ENCODE measurements at places on chromosomes 16 and 17. TPM values are rescaled to one million over a fixed set of nuclear protein-coding genes. Genes with fewer than 3 reads are reported as not detected.

Gene ZSCAN10
- total RNA-seq: not detected

Gene PRR35
- not detected for total RNA-seq

Gene NF1
- total RNA-seq: 52.6 TPM

Gene RHBDL3
- not detected for total RNA-seq

Gene OTOA
- total RNA-seq: not detected

Gene CCDC200
- not detected for total RNA-seq

Gene TEX19
- total RNA-seq: not detected

GRCh38 chr17:7208027-7208571 lies 11.5 kb downstream of the DLG4 start:
- no peak for DNase-seq
- peaks cover 40% of the 10 kb centered on the region for H3K4me1 ChIP-seq
- no peak overlapping the region for H3K27ac ChIP-seq
- H3K36me3 ChIP-seq: peaks cover 7% of the 10 kb centered on the region
- H3K4me3 ChIP-seq: no peak overlapping the region

DNA sequence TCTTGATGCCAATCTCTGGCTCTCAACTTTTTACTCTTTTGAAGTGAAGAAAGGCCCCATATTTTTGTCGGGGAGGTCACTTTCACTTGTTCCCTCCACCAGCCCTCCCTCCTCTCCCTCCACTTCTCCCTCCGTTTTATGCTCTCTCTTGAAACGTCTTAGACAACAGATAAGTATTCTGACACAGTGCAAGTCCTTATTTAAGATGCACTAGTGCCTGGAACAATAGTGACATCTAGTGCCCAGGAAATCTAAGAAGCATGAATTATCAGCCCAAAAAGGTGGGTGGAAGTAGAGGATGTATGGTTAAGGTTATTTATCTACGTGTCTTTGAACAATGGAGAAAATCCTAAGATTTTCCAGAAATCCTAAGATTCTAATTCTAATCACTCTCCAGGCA lies 17.9 kb downstream of the PSME3IP1 start:
- peaks cover 22% of the 10 kb centered on the region for H3K36me3 ChIP-seq
- H3K4me1 ChIP-seq: no peaks in the 10 kb centered on the region
- H3K27ac ChIP-seq: no peak overlapping the region
- DNase-seq: peak; percentile 71
- no peaks in the 10 kb centered on the region for H3K27me3 ChIP-seq

GRCh38 chr17:73318836-73319235 lies 7.0 kb upstream of the CDC42EP4 start:
- peaks cover 8% of the 10 kb centered on the region for H3K27me3 ChIP-seq
- no peak overlapping the region for H3K27ac ChIP-seq
- H3K4me3 ChIP-seq: no peak overlapping the region
- H3K36me3 ChIP-seq: no peaks in the 10 kb centered on the region

- H3K27me3 ChIP-seq: no peaks in the 10 kb centered on the region
- H3K27ac ChIP-seq: no peak overlapping the region
- no peak for DNase-seq
- no peaks in the 10 kb centered on the region for H3K4me1 ChIP-seq
These were observed 9.8 kb downstream of the GABARAPL2 start for GRCh38 chr16:75575958-75576357.

- H3K27me3 ChIP-seq: peaks cover 6% of the 10 kb centered on the region
- peak overlapping the region; percentile 93 for H3K4me3 ChIP-seq
- no peak for DNase-seq
These were observed 2.5 kb downstream of the TAX1BP3 start for GRCh38 chr17:3665834-3666233.

GRCh38 chr16:85002099-85002541 lies 9.2 kb downstream of the ZDHHC7 start:
- peak overlapping the region; percentile 60 for H3K4me3 ChIP-seq
- peaks cover 86% of the 10 kb centered on the region for H3K4me1 ChIP-seq
- peaks cover 33% of the 10 kb centered on the region for H3K36me3 ChIP-seq

DNA sequence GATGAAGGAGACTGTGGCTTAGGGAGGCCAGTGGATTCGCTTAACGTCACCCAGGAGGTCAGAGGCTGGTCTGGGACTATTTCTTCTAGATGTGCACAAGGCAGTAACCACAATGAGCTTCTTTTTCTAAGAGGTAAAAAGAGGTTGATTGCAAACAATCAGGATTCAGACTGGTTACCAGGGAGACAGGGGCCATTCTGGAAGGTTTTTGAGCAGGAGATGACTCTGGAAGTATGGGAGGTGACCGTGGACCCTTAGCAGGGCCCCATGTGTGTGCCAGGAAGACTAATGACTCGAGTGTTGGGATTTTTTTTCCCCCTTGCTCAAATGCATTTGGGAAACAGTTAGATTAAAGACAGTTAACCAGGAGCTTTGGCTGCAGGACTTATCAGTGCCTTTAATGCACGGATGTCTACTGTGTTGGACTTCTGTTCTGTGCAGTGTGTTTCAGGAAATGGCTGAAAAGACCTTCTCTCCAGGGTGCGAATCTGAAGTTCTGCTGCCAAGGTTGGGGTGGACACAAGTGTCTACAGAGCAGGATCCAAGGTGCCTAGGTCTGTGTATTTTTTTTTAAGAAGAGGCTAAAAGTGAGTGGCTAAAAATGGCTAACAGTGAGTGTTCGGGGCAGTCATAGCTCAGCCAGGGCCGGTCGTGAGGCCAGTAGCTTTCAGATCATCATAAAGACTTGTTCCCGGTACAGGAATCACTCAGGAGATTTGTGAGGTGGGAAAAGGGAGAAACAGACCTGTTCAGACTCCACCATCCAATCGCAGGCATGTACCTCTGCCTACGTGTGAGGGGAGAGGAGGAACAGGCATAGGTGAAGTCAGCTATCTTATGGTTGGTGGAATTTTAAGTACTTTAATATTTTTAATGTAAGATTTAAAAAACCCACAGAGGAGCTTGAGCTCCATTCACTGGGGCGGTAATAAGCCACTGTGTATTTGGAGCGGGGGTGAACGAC lies 82.3 kb upstream of the CIBAR2 start:
- H3K27me3 ChIP-seq: peaks cover 5% of the 10 kb centered on the region
- peaks cover 33% of the 10 kb centered on the region for H3K36me3 ChIP-seq
- no peak for DNase-seq
- H3K4me1 ChIP-seq: peaks cover 84% of the 10 kb centered on the region
- no peak overlapping the region for H3K4me3 ChIP-seq

GRCh38 chr17:82052638-82053059 lies 951 bp downstream of the GPS1 start:
- H3K36me3 ChIP-seq: peaks cover 2% of the 10 kb centered on the region
- DNase-seq: no peak
- no peaks in the 10 kb centered on the region for H3K27me3 ChIP-seq
- peaks cover 10% of the 10 kb centered on the region for H3K4me1 ChIP-seq

Data from HFFc6 (cell line).